ENCODE measurements at places on chromosomes 2 and 18.

GRCh38 chr18:59877361-59877760 is 22.4 kb upstream of the PMAIP1 start:
- DNase-seq: no peak

- no peak for DNase-seq
Measured at GRCh38 chr2:47006374-47007222, 91.0 kb upstream of the MCFD2 start.

- no peak for DNase-seq
Measured at GRCh38 chr2:23294238-23294637, 90.7 kb upstream of the KLHL29 start.

- DNase-seq: no peak
Measured at GRCh38 chr18:54358495-54359040, 862 bp downstream of the C18orf54 start.

DNA sequence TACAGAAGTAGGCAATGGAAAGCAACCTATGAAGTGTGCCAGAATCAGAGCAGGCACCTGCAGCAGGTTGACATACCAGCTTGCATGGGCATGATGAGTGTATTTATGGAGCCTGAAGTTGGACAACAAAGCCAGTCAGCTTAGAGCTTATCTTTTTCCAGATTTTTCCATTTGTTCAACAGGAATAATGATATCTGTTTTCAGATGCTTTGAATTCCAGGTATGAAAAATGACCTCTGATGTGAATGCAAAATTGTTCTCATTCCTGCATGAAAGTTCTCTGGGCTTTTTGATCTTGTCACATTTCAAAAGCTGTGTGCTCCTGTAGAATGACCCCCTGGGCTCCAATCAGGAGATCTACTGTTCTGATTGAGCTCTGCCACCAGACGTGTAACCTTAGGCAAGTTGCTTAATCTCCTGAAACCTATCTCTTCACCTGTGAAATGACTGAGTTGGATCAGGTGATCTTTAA is 38.2 kb upstream of the VIT start:
- no peak for DNase-seq

GRCh38 chr2:199804831-199805230 is 46.2 kb downstream of the FTCDNL1 start:
- DNase-seq: no peak

- DNase-seq: no peak
Measured at GRCh38 chr2:199282309-199282708, 175.4 kb downstream of the SATB2 start.

- no peak for DNase-seq
Measured at GRCh38 chr2:111186121-111186715, 65.5 kb downstream of the BCL2L11 start.

- DNase-seq: no peak
Measured at GRCh38 chr2:122545821-122546220, 790.4 kb downstream of the TSN start.

- no peak for DNase-seq
Measured at GRCh38 chr2:125554956-125555355, 1101.0 kb upstream of the GYPC start.

GRCh38 chr2:235766278-235766677 is 272.4 kb downstream of the AGAP1 start:
- peak; percentile 49 for DNase-seq

DNA sequence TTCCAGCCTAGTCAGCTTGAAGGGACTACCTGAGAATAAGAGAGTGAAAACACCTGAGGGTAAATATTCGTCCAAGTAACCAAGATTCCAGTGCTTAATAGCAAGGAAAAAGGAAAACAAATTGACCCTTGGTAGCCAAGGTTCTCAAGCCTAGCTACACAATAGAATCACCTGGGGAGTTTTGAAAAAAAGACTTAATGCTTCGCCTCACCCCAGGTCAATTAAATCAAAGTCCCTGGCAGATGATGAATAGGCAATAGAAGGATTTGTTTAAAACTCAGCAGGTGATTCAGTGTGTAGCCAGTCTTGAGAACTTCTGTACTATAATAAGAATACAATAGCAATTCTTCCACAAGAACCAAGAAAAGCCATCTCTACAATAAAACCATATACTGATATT is 500.2 kb downstream of the XIRP2 start:
- no peak for DNase-seq

- no peak for DNase-seq
Measured at GRCh38 chr2:64685430-64685829, 31.7 kb upstream of the SERTAD2 start.

DNA sequence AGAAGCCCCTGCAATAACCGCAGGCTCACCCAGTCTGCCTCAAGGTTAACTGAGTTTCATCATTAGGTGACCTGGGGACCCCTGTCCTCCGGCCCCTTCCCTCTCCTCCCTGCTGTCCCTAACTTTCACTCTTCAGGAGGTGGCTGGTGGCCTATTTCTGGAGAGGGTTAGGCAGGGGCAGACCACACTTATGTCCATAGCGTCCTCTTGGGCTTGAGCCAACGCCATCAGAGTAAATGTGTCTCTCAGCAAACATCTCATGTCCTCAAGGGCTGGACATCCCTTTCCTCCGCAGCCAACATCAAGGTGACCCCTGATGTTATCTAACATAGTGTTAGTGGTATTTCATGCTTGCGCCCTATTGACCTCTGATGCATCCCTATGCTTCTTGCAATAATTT is 114.8 kb downstream of the BCL11A start:
- no peak for DNase-seq

- DNase-seq: no peak
Measured at GRCh38 chr2:199370150-199370780, 87.5 kb downstream of the SATB2 start.

- DNase-seq: no peak
Measured at GRCh38 chr18:77059294-77059916, 73.2 kb downstream of the MBP start.

DNA sequence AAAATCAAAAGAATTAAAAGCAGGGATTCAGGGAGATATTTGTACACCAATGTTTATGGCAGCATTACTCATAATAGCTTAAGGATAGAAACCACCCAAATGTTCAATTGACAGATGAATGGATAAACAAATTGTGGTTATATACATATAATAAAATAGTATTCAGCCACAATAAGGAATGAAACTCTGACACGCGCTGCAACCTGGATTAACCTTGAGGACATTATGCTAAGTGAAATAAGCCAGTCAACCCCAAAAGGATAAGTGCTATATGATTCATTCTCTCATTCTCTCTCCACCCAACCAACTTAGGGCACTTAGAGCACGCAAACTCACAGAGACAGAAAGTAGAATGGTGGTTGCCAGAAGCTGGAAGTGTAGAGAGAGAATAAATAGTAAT is 216.8 kb upstream of the SLC14A2 start:
- no peak for DNase-seq

DNA sequence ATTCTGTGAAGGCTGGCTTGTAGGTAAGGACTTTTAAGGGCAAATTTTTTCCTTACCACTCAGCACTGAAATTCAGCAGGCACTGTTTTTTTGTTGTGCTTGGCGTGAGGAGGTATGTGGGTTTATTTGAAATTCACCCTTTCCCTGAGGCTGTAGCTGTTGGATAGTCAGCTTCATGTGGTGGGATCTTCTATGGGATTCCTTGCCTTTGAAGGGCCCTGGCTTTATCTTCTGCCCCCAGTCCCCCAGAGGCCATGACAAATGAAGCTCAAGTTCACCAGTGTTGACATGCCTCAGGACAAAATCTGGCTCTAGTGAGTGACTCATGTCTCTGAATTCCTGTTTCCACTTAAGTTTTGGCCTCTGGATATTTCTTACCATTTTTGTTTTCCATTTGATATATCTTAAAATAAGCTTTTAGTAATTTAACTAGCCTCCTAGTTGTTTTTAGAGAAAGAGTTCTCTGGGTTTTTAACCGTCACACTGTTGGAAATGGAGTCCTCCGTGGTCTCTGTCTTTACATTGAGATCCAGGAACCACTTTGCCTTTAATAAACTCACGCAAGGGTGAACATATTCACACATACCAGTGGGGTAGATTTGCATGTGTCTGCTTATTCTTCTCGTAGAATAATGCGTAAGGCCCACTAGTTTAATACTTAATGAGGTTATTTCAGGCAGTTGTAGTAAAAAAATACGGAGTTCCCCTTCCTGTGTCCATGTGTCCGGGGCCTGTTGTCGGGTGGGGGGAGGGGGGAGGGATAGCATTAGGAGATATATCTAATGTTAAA is 211.1 kb upstream of the FAM98A start:
- no peak for DNase-seq

GRCh38 chr2:144234542-144234871 is 285.4 kb downstream of the ZEB2 start:
- DNase-seq: no peak

- no peak for DNase-seq
Measured at GRCh38 chr2:49801898-49802450, 647.7 kb upstream of the FSHR start.

DNA sequence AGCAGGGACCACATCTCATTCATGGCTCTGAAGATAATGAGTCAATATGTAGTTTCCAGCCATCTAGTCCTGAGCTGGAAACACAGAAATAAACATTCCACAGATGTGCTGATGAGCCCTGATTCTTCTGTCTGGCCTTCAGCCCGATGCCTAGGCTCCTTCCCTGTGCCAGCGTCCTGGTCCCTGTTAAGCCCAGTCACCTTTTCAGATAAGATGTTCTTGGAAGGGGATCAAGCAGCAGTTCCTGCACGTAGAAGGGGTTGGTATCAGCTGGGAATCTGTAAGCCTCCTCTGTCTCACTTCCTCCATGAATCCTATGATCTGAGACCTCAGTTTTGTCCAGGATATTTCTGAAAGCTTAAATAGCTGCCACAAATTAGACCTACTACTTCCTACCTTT is 149.3 kb downstream of the TTC32 start:
- DNase-seq: no peak

DNA sequence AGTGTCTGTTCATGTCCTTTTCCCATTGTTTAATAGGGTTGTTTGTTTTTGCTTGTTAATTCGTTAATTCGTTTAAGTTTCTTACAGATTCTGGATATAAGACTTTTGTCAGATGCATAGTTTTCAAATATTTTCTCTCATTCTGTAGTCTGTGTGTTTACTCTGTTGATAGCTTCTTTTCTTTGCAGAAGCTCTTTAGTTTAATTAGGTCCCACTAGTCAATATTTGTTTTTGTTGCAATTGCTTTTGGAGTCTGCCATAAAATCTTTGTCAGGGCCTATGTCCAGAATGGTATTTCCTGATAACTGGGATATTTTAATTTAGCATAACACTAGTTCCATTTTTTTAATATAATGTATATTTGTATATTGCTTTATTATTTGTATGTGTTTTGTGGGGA is 1380.1 kb downstream of the SUCLG1 start:
- DNase-seq: no peak

GRCh38 chr2:134282629-134283400 is 28.9 kb downstream of the MGAT5 start:
- DNase-seq: no peak

DNA sequence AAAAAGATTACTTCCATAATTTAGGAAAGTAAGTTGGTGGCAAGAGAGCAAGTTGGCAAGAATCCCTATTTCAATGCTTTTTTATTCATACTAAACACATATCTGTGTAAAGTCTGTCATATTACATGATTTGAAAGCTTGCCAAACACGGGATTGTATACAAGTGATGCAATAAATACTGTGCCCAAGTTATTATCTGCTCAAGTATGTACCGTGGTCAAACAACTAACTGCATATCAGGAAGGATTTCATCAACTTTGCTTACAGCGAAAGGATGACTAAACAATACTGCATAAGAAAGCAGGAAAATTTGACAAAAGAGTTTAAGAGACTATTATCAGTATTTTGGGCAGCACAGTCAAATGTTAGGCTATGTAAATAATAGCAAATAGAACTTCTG is 69.6 kb upstream of the SCN1A start:
- no peak for DNase-seq

DNA sequence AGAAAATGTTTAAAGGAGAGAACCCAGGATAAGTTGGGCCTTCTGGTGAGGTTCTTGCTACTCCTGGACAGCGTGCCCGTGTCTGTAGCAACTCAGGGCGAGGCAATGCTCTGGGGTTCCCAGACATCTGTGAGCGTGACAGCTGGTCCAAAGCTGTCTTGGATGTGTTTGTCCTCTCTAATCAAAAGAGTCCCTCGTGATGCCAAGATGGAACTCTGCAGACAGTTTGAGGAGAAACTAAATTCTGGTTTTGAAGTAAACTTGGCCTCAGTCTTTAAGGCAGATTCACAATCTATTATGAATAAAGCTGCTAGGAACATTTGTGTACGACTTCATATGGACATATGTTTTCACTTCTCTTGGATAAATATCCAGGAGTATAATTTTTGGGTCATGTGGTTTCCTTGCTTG is 47.3 kb downstream of the TMEM17 start:
- DNase-seq: no peak

- DNase-seq: no peak
Measured at GRCh38 chr18:8627107-8627472, 17.9 kb downstream of the RAB12 start.

DNA sequence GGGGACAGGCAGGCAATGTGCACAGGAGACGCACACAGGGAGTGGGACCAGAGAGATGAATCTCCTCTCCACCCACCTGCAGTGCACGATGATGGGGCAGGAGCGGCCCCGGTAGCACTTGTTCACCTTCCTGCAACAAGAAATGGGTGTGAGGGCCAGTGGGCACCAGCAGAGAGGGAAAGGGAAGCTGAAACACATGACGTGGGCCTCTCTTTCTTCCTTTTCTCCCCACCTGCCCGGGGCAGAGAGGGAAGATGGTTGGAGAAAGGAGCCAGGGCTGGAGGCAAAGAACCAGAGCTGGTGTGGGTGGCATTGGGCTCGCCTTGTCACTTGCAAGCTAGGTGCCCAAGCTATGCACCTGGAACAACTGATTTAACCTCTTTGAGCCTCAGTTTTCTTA is 12.2 kb downstream of the DNAJB2 start:
- no peak for DNase-seq

DNA sequence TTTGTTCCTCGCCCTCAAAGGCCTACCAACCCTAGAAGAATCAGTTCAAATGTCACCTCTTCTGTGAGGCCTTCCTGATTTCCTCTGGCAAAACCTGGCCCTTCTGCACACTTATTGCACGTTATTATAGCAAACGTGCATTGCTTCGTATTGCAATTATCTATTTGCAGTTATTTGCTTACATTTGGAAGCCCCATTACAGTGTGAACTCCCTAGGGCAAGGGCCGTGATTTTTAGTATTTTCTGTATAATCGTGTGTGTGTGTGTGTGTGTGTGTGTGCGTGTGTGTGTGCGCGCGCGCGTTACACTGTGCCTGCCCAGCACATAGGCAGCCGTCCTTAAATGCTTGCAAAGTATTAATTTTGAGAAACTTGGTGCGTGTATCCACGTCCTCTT is 460 bp upstream of the SEMA4F start:
- DNase-seq: no peak

GRCh38 chr2:203909974-203910373 is 26.6 kb upstream of the ICOS start:
- no peak for DNase-seq

All from fibroblast of skin of left biceps (primary cell).